Astrocyte of the spinal cord (primary cell): ENCODE measurements at places on chromosomes 7 and 10.

DNA sequence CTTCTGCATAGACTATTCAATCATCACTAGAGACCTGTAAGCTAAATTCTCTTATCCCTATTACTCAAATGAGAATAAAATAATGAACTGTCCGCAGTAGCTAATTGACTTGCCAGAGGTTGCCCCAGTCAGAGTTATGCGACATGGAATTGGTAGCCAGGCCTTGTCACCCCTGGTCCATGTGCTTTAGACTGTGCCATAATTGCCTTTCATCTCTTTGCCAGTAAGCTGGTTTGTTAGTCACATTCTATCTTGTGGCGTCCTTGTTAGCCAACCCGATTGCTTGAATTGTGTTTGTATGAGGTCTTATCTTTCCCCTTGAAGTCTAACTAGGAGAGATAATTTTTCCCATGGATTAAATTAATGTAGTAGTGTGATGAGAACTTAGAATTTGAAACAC, 262.6 kb downstream of the CSTF2T start:
- no peak for DNase-seq

- peak; percentile 36 for DNase-seq
These were observed 88.7 kb upstream of the MYL10 start for GRCh38 chr7:101717628-101718357.

DNA sequence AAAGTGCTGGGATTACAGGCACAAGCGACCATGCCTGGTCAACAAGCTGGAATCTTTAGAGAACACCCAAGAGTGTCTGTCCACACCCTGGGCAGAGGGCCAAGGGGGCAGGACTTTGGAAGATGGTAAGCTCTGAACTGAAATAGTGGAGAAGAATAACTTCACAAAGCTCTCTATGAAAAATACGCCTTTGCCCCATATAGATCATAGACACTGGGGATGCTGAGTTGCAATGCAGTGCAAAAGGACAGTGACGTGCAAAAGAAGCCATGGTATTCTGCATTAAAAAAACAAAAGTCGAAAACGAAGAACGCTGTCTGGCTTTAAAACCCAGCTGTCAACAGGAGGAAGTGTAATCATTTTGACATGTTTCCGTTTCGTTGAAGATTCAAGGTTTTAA, 353.6 kb downstream of the CALN1 start:
- no peak for DNase-seq

DNA sequence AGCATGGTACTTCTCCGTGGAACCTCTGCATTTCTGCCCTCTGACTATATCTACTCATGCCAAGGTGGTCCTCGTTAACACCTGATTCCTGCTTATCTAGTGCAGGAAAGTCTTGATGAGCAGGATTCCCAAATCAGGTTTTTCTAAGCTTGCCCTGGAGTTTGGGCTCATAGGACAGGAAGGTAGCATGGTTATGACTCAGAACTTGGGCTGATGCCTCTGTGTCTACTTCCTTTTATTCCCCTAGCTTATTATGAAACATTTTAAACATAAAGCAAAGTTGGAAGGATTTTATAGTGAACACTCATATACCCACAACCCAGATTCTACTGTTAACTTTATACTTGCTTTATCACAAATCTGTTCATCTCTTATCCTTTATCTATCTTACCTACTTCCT, 5.6 kb downstream of the SUFU start:
- peak; percentile 33 for DNase-seq

GRCh38 chr10:42950606-42951485, 126.0 kb upstream of the RET start:
- DNase-seq, result no peak

GRCh38 chr10:36096576-36096975, 454.5 kb upstream of the FZD8 start:
- DNase-seq, result peak; percentile 9

- no peak for DNase-seq
These were observed 28.5 kb downstream of the VPS41 start for GRCh38 chr7:38880454-38880853.

GRCh38 chr10:121121462-121121861, 270.3 kb downstream of the WDR11 start:
- no peak for DNase-seq

- no peak for DNase-seq
These were observed 820.8 kb downstream of the PCDH15 start for GRCh38 chr10:53980210-53980609.

DNA sequence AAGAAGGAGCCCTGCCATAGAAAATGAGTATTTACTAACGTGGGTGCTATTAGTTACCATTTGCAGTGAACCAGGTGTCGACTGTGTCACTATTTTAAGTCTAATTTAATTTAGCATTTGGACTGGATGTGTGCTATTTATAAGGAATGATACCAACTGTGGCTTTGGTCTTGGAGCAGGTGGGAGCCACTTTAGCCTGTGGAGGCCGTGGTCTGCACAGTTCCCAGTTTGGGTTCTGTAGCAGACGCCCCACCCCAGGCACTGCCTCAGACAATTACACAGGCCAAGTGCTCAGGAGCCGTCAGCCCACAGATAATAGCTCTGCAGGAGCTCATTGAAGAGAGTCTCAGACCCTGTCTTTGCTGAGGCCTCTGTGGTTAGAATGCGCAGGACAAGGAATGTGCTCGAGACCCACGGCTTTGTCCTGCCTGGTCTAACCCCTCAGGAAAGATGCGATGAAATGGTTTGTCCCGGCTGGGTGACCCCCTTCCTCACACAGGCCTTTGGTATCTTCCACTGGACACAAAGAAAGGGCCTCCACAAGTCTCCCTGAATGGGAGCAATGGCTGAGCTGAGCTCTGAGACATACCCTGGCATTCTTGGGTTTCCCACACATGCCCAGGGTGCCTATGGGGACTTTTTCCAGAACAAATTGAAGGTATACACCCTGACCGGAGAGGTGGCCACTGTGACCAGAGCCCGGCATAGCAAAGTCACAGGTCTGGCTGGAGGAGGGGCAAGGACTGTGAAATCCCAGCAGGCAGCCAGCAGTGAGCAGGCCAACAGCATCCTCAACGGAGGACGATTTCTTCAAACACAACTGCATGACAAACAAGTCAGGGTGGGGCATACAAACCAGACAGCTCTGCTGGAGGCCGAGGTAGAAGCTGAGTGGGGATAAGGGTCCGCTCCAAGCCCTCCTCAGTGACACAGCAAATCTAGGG, 251.2 kb downstream of the ARHGAP12 start:
- peak; percentile 44 for DNase-seq

DNA sequence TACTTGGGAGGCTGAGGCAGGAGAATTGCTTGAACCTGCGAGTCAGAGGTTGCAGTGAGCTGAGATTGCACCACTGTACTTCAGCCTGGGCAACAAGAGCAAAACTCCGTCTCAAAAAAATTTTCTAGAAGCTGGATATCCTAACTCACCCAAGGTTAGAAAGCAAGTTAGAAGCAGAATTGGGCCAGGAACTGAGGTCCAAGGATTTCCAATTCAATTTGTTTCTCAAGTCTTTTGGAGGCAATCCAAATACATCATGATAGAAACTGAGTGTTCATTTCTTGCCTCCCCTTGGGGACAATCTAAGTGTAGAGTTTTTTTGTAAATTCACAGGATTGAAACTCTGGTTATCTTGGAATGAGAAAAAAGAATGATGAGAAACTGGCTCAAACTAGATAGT, 45.5 kb downstream of the LAMB1 start:
- DNase-seq, result no peak

DNA sequence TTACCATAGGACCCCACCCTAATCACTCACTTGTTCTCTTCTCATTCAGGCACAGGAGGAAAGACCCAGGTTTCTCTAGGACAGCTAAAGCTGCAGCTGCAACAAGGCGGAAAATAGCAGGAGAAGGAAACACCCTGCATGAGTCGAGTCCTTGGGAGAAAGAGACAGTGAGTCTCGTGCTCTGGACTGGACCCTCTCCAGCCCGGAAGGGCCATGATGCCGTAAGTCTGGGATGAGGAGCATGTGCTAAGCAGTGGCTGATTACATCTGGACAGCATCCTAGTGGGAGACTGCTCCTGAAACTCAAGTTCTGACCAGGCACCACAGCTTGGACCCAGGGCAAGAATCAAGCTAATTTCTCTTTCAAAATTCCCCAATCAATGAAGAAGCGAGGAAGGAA, 39.4 kb downstream of the FBXW4 start:
- DNase-seq, result no peak

GRCh38 chr10:75493464-75493863, 62.0 kb downstream of the LRMDA start:
- no peak for DNase-seq

DNA sequence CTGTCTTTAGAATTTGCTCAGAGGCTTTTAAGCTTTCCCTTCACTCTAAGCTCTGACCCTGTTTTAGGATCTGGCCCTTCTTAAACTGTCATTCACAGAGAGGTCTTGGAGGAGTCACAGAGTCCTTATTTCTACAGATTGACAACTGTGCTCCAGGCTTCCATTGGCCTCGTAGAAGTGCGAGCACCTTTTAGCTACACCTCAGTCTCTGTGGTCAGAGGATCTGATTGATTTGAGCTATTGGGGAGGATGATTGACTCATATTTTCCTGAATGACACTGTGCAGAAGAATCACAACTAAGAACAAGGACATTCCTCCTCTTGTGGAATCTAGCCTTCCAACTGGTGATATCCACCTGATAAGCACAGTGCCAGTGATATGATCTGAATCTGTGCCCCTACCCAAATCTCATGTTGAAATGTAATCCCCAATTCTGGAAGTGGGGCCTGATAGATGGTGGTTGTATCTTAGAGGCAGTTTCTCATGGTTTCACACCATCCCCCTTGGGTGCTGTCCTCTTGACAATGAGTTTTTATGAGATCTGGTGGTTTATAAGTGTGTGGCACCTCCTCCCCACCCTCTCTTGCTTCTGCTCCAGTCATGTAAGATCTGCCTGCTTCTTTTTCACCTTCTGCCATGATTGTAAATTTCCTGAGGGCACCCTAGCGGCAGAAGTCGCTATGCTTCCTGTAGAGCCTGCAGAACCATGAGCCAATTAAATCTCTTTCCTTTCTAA, 3.2 kb downstream of the CYP3A7 start:
- DNase-seq, result no peak

GRCh38 chr7:44580945-44581878, 819 bp downstream of the TMED4 start:
- no peak for DNase-seq

DNA sequence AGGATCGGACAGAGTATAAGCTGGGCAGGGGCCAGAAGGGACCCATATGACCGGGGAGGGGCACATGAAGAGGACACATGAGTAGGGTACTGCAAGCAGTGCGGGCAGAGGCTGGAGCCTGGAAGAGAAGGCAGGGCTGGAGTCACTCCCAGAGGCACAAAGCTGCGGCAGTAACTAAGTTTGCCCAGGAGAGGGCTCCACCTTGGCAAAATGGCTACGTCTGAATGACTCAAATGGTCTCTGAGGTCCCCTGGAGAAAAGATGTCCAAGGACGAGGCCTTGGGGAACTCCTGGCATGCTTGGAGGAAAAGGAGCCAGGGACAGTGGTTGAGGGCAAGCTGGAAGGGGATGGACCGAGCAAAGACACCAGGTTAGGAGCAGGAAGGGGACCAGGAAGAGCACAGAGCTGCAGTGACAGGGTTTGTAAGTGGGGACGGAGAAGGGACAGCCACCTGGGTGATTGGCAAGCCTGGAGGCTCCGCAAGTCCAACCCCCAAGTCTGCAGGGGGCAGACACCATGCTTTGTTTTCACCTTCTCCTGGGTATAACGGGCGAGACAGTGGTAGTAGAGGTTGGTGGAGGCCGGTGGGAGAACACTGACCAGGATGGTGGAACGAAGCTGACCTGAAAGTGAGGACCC, 43.1 kb upstream of the LBX1 start:
- peak; percentile 40 for DNase-seq

DNA sequence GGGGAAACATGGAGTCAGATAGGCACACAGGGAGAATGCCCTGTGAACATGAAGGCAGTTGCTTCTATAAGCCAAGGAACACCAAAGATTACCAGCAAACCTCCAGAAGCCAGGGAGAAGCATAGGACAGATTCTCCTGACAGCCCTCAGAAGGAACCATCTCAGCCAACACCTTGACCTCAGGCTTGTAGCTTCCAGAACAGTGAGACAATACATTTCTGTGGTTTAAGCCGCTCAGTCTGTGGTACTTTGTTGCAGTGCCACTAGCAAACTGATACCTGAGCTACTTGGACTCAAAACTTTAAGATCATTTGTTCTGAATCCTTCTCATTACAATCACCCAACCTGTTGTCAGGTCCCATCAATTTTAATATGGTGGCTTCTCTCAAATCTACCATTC, 31.2 kb downstream of the ABLIM1 start:
- peak; percentile 29 for DNase-seq

GRCh38 chr10:600234-600633, 89.2 kb downstream of the DIP2C start:
- no peak for DNase-seq

DNA sequence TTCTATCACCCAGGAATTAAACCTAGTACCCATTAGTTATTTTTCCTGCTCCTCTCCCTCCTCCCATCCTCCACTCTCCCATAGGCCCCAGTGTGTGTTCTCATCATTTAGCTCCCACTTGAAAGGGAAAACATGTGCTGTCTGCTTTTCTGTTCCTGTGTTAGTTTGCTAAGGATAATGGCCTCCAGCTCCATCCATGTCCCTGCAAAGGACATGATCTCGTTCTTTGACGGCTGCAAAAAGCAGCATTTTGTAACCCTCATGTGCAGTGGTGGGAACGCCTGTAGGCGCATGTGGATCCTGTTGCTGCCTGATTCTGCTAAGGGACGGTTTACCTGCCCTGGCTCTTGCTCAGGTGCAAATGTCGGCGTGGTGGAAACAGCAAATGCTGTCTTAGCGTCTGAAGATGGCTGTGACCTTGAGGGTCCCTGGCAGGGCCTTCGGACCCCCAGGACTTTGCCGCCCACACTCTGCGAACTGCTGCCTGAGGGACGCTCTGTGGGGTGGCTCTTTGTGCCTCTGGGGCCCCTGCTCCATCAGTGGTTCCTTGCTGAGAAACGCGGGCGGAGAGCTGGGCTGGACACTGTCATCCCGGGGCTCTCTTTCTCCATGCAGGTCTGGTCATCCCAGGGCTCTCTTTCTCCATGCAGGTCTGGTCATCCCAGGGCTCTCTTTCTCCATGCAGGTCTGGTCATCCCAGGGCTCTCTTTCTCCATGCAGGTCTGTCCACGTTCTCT, 5.6 kb upstream of the MTG1 start:
- DNase-seq, result no peak

- no peak for DNase-seq
These were observed 31.6 kb downstream of the ASZ1 start for GRCh38 chr7:117395743-117396142.

- no peak for DNase-seq
These were observed 75.7 kb upstream of the PDE1C start for GRCh38 chr7:32145911-32146310.
